CD8-positive, alpha-beta T cell (primary cell): ENCODE measurements at places on chromosomes 13 and 19.
A peak's percentile ranks its signal among the peaks of the same experiment; 100 is the strongest.

DNA sequence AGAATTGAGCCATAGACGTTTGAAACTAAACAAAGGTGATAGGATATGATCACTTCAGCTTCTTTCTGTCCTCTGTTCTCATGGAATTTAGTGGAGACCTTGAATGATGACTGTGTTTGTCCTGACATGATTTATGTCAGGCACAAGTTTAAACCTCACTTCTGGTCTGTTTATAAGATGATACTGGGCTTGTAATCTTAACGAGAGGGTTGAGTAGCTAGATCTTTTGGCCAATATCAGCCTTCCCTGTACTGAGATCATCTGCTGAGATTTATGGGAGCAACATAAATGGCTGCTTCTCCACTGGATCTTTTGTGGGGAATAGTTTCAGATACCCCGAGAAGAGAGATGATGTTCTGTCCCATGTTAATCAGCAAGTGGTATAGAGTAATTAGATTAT lies 121.8 kb upstream of the OBI1 start:
- no peak for DNase-seq

DNA sequence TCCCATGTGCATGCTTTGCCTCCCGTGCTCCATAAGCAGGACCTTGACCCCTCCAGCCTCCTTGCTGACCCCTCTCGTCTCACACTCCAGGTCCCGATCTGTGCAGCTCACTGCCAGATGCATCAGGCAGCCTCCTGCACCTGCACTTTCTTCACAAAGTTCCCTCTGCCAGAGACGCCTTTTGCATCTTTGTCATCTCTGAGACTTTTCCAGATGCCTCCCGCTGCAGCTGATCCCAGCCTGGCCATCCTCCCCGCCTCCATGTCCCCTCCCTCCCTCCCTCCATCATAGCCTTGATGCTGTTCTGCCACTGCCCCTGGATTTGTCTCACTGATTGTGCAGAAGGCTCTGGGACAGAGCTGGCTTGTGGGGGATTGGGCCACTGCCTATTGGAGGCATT lies 29.9 kb downstream of the PPP1R37 start:
- DNase-seq: no peak

DNA sequence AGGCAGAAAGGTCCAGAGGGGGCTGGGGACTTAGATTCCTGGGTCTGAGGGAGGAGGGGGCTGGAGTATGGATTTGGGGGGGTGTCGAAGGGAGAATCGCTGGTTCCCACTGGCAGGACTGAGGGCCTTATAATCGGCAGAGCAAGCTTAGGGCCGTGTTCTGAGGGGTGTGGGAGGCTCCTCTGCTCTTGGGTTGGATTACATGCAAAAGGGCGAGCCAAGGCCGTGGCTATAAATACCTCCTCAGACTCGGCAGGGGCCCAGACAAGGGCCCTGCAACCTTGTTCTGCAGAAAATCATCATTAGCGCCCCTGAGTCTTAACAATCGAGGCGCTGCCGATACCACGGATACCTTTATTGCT lies 707 bp upstream of the MAMSTR start:
- DNase-seq: no peak

- no peak for DNase-seq
Observed at GRCh38 chr13:27411341-27411740, 13.1 kb upstream of the GTF3A start.

- DNase-seq: no peak
Observed at GRCh38 chr13:72221276-72221962, 354.4 kb upstream of the DACH1 start.

DNA sequence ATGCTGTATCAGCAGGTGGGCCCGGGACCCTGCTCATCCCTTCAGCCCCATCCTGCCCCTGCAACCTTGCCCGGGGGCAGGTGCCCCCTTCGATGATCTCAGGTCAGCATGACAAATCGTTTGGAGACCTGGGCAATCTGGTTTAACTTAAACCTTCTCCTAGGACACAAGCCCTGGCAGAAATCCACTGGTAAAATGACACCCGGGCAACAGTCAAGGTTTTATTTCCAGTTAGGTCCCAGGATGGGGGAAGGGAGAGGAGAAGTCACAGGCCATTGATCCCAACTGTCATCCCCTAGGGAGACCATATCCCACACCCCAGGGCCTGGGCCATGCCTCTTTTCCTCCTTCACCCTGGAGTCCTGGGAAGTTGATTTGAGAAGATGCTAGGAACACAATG lies 1.8 kb upstream of the PLIN5 start:
- DNase-seq: no peak

DNA sequence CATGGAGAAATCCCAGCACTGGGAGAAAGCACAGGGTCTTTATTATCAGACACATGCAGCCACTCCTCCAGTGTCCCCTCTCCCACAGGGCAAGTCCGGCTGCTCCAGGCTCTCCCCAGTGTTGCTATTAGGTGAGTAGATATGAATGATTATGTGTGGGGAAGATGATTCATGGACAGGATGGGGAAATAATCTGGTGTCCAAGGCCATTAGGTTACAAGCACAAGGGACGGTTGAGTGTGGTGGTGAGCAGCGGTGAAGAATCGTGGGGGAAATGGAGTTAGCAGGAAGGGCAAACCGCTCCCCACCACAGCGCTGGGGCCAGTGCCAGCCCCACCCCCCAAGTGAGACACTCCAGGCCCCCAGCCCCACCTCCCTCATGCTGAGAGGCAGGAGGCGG lies 19.0 kb downstream of the CD177 start:
- no peak for DNase-seq

- no peak for DNase-seq
Observed at GRCh38 chr13:31380715-31381114, 180.9 kb downstream of the B3GLCT start.

- DNase-seq: peak; percentile 51
Observed at GRCh38 chr13:113220877-113221276, 11.5 kb downstream of the CUL4A start.

GRCh38 chr19:49362929-49363267 lies 682 bp upstream of the TEAD2 start:
- no peak for DNase-seq

GRCh38 chr19:51743405-51743804 lies 8.3 kb downstream of the FPR1 start:
- no peak for DNase-seq
